RWPE2 (cell line): ENCODE measurements at places on chromosomes 1 and 21.

GRCh38 chr1:30754684-30755171 is 2.8 kb downstream of the LAPTM5 start:
- DNase-seq = no peak

- no peak for DNase-seq
These were observed 618 bp downstream of the HNRNPR start for GRCh38 chr1:23343221-23344110.

DNA sequence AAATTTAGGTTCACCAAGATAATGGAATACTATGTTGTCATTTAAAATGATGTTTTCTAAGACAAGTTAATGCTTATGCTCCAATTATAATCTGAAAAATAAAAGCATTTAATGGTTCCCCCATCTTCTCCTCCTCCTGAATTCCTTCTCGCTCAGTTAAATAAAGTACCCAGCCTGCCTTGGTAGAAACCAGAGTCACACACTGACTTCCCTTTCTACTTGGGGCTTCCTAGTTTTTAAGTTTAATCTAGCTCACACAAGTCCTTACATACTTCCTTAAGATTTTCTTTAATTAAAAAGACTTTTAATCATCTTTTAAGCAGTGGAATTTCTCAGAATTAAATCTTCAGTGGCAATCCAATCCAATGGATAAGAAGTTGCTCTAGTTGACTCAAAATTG is 32.9 kb downstream of the CD58 start:
- DNase-seq = no peak

- DNase-seq = no peak
These were observed 97.9 kb upstream of the RGS1 start for GRCh38 chr1:192477630-192478029.

- no peak for DNase-seq
These were observed 6.8 kb downstream of the CORT start for GRCh38 chr1:10456661-10457060.
